LoVo (cell line): ENCODE measurements at places on chromosomes 13 and 19.

DNA sequence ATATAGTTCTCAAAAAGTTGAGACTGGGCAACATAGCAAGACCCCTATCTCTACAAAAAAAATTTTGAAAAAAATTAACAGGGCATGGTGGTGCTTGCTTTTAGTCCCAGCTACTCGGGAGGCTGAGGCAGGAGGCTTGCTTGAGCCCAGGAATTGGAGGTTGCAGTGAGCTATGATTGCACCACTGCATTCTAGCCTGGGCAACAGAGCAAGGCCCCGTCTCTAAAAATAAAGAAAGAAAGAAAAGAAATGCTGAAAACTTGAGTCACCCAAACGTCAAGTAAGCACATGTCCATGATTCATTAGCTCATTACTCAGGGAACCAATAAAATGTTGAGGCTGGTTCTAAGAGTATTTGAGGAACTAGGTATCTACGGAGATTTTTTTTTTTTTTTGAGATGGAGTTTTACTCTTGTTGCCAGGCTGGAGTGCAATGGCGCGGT, 33.9 kb upstream of the SEMA6B start:
- no peak for DNase-seq

DNA sequence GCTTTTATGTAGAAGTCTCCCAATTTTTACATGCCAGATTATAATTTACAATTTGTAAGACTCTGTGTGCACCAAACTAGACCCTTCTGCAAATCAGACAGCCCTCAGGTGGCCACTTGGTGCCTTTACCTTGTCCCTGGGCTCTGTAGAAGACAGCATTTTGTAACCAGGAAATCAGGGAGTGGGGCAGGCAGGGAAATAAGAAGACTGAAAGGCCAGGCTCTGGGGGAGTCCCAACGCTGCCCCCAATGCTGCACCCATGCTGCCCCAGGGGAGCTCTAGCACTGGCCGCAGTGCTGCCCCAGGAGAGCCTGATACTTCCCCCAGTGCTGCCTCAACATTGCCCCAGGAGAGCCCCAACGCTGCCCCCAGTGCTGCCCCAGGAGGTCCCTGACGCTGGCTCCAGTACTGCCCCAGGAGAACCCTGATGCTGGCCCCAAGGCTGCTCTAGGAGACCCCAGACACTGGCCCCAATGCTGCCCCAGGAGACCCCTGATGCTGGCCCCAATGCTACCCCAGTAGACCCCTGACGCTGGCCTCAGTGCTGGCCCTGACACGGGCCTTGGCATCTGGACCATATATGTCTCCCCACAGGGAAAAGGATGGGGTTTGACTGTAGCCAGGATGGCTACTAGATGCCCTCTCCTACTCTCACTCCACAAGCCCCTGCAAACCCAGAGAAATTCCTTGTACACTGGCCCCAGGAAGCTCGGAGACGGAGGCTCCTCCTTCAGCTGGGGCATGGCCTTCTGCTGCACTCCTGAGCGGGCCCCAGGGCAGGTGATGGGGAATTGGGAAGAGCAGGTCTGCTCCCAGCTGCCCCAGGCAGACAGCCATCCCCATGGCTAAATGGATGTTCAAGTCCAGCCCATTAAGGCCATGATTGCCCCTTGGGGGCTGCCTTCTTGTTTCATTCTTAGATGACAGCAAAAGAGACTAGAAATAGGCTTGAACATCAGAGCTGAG, 23.6 kb downstream of the VSTM2B start:
- DNase-seq = no peak

DNA sequence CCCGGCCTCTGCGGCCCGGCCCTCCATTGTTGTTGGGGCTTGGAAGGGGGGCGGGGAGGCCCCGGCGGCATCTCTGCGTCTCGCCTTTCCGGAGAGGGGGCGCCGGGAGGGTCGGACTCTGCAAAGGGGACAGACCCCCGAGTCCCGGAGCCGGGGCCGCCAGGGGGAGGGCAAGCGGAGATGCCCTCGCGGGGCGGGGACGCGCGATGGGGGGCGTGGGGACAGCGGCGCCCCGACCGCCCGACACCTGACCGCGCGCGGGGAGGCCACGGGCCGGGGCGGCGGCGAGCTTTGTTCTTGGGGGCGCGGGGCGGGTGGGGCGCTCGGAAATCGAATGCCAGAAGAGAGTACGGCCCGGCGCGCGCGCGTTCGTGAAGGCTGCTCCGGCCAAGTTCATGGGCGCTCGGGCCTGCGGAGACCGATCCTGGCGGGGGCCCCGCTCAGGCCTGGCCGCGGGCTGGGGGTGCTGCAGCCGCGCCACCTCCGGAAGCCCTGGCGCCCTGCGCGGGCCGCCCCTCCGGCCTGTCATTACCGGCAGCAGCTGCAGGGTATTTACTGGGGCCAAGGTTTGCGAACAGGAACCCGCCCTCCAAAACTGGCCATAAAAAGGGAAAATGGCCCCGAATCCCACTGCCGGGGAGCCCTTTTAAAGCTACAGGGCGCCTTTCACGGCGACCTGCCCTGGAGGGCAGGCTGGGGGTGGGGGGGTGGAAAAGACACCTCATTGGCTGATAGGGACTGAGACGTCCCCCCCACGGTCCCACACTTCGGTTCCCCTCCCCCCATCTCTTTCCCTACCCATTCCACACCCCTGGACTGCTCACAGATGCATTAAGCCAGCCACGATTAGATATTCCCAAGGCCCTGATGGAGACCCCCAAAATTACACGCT, 11.1 kb upstream of the NANOS3 start:
- no peak for DNase-seq

DNA sequence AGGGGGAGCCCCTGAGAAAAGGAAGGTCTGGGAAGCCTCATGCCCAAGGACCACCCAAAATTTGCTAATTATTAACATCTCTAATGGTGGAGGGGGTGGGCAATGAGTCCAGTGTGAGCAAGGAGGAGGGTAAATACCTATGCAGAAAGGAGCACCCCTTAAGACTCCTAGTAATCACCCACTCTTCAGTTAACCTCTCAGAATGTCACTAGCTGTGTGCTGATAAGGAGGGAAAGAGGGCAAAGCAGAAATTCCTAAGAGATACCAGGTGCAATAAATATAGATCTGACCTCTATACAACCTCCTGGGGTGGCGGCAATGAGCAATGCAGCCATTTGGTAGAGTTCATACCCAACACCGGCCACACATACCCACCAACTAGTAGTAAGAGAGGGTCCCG, 12.7 kb upstream of the DPY19L3 start:
- no peak for DNase-seq

GRCh38 chr19:54425382-54425723, 10.1 kb downstream of the TTYH1 start:
- no peak for DNase-seq

DNA sequence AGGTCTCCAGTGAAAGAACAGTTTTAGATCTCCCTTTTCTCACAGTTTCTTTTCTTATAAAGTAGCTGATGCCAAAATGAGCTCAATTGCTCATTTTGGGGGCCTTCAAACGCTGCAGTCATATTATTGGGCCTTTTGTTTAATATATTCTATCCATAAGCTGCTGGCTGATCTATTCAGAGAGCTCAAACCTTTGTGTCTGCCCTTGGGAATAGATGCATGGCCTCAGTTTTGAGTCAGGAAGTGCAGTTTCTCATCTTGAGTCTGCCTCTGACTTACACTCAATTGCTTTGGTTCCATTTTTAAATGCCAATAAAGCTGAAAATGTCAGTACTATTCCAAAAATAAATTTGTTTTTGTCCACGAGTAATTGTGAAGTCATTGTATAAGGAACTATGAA, 468.9 kb downstream of the KLF12 start:
- no peak for DNase-seq
